ENCODE measurements at places on chromosomes 2 and 18. TPM values are rescaled to one million over a fixed set of nuclear protein-coding genes. Genes with fewer than 3 reads are reported as not detected.

GRCh38 chr2:239266779-239267287 is 134.0 kb downstream of the HDAC4 start:
- DNase-seq = no peak

DNA sequence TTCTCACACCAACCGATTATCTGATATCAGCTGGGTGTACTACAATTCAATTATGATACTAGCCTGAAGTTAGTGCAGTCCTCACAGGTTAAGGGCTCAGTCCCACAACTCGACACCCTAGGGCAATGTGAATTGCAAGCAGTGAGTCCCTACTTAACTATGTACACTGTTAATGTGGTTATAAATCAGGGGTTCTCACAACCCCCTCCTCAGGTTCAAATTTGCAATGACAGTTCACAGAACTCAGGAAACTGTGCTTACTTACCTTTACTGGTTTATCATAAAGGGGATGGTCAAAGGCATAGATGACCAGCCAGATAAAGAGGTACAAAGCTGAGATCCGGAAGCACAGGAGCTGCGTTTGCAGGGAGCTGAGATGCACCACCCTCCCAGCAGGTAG is 1379.1 kb upstream of the CDH2 start:
- no peak for DNase-seq

DNA sequence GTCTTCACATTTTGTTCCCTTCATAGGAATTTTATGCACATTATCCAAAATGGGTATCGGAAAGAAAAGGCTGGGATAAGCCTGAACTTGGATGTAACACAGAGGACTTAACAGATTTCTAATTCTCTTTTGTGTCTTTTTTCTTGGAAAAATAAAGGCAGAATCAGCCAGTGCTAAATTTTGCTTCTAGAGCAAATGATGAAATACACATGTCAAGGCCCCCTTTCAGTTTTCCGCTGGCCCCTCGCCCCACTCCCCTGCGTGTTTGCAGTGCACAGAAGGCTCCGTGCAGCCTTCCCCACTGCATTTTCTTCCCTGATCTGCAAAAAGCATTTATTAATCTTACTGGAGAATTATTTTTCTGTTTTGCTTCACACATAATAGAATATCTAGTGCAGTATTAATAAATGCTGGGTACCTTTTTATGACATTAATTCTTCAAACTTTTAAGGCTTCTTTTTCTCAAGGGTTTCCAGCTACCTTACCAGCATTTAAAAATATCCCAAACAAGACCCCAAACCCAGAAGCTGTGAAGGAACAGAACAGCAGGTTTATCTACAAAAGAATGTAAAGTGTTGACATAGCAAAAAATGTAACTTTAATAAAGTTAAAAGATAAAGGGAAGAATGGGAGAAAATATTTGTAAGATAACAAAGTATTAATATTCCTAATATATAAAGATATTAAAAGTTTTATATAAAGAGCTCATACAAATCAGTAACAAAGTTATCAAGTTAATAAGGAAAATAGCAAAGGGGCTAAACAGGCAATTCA is 81.3 kb upstream of the SPTBN1 start:
- no peak for DNase-seq

GRCh38 chr2:189267925-189268579 is 88.5 kb upstream of the COL5A2 start:
- peak; percentile 17 for DNase-seq

GRCh38 chr2:184597571-184597991 is 748 bp upstream of the ZNF804A start:
- no peak for DNase-seq

DNA sequence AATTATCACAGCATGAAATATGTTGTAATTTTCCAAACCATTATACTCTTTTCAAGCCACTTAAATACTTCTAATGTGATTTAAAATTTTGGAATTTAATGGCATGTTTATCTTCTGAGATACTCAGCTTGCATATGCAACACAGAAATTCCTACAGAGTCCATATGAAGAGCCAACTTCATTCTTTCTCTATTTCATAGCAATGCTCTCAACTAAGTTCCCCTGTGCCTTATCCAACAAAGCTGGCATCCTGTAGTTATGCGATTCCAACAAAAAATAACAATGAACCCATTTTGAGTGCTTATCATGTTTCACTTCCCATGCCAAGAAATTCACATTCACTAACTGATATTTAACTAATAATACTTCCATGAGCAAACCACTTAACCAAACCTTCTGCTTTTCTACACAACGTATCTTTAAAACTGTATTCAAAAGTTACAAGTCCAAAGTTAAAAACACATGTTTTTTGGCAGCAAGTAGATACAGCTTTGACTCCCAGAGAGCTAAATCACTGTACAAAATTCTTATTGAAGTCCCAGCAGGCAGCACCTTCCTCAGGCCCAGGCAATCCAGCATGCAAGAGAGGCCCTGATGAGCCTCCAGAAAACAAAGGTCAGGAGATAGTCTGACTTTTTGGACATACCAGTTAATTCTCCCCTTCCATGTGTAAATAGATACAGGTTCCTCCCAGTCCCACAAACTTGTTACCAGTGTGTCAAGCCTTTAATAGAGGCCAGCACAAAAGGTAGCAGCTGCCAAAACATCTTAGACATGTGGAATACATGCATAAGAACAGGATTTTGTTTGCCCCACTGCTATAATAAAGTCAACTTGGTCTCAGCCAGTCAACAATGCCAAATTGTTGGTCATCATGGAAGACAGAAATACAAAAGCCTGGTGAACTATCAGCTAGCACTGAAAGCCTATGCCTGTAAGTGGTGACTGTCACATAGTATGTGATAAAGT is 113.1 kb upstream of the WDR75 start:
- peak; percentile 20 for DNase-seq

DNA sequence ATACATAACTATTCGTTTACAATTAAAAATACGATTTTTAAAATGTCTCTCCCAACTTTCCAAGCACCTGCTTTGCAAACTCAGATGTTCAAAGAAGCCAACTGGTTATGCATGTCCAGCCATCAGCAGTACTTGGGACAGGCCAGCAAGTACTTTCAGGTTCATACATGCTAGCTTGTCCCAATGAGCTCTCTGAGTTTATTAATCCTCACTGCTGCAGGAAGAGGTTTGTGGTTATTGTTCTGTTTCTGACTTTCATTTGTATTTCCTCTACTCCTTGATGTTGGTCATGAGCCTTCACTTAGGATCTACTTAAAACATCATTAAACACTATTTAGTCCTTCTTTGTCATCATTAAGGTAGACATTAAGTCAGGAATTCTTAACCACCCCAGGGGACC is 374.1 kb downstream of the LRATD1 start:
- no peak for DNase-seq

GRCh38 chr2:102278720-102279390 is 32.5 kb upstream of the IL1RL1 start:
- DNase-seq = no peak

- no peak for DNase-seq
These were observed 1.2 kb upstream of the LBX2 start for GRCh38 chr2:74500578-74500946.

DNA sequence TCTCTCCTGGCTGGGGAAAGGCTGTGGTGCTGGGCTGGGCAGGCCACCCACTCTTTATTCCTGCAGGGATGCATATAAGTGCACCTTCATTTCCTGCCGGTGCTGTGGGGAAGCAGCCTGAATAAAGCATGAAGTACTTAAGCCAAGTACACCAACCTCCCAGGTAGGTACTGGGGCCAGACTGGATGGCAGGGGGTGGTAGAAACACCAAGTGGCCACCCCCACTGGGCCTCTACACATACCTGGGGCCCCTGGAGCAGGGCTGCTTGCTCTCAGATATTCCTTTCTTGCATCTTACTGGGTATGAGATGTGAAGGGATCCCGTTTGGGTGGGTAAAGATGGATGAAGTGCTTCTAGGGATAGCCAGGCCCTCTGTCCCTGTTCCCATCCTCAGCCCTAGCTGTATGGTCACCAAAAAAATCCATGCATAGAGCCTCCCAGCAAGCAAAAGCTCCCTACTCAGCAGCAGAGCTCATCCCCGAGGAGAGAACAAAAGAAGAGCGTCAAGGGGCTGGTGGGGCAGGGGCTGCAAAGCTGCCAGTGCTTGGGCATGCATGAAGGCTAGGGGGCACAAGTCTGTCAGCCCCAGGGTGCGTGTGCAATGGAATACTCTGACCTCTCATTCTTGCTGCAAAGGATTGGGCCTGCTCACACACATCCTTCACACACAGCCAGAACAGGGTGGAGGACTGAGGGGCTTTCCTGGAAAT is 22.0 kb downstream of the CCT7 start:
- DNase-seq = no peak

- DNase-seq = no peak
These were observed 312.3 kb upstream of the LRRTM4 start for GRCh38 chr2:77834360-77835002.

DNA sequence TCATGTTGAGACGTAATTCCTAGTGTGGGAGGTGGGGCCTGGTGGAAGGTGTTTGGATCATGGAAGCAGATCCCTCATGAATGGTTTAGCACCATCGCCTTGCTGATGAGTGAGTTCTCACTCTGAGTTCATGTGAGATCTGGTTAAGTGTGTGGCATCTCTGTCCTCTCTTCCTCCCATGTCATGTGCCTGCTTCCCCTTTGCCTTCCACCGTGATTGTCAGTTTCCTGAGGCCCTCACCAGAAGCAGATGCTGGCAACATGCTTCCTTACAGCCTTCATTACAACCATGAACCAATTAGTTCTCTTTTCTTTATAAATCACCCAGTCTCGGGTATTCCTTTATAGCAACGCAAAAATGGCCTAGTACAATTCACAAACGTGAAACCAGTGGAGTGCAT is 14.6 kb upstream of the MCM6 start:
- no peak for DNase-seq

DNA sequence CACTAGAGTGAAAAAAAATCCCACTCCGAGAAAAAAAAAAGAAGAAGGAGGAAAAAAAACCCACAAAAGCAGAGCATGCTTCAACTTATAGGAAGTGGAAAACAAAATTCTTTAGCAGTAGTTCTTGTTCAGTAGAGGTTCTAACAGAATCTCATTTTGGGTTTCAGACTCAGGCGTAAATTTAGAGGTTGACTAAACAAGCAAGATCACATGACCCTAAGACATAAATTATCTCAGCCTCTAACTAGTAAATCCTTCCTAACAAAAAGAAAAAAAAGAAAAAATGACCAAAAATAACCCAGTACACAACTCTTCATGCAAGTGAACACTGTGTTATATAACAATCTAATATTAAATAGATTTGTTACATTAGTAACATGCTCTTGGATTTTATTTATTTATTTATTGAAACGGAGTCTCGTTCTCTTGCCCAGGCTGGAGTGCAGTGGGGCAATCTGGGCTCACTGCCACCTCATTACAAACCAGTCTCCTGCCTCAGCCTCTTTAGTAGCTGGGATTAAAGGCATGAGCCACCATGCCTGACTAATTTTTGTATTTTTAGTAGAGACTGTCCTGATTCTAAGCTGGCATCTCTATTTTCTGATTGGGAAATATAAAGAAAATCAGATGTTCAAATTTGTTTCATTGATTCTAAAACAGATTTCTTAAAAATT is 35.4 kb downstream of the PPP4R3B start:
- no peak for DNase-seq

GRCh38 chr2:84970210-84970867 is 622 bp upstream of the KCMF1 start:
- DNase-seq = peak; percentile 52

GRCh38 chr2:68386365-68386764 is 21.3 kb downstream of the PLEK start:
- DNase-seq = no peak

- DNase-seq = no peak
These were observed 38.9 kb downstream of the SRD5A2 start for GRCh38 chr2:31541853-31542252.

GRCh38 chr18:30713299-30713698 is 329.2 kb downstream of the DSC3 start:
- peak; percentile 8 for DNase-seq

DNA sequence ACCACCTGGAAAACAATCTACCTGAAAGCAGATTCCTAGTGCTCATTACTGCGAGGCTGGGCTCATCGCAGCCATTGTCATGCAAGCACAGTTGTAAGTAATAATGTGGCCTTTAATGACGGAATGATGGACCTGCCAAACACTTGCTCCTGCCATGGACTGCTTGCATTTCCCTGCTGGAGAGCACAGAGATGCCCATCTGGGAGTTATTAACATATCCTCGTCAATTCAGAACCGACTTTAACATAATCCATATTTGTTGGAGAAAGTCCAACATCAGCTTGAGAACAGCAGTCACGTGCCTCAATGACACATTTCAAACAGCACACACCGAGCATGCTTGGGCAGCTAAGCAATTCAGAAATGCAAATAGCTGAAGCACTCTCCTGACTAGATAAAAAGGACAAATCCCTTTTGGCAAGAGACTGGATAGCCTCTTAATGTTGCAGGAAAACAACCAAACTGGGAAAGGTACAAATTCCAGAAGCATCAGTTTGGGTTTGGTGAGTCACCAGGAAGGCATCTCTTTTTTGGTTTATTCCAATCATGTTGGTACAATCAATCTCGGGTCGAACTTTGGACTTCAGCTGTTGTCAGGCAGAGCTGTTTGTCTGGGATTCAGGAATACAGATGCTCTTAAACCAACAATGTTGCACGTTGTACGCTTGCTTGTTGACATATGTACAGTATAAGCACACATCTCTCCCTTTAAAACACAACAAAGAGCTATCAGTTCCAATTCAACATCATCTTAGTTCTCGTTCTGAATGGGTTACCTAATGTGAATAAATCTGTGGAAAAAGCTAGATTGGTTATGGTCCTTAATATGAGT is 395.8 kb downstream of the LNPK start:
- no peak for DNase-seq

- peak; percentile 44 for DNase-seq
These were observed 121.1 kb upstream of the KLHL14 start for GRCh38 chr18:32893915-32894314.

- peak; percentile 83 for DNase-seq
These were observed 18.8 kb downstream of the KCNIP3 start for GRCh38 chr2:95315801-95316411.

DNA sequence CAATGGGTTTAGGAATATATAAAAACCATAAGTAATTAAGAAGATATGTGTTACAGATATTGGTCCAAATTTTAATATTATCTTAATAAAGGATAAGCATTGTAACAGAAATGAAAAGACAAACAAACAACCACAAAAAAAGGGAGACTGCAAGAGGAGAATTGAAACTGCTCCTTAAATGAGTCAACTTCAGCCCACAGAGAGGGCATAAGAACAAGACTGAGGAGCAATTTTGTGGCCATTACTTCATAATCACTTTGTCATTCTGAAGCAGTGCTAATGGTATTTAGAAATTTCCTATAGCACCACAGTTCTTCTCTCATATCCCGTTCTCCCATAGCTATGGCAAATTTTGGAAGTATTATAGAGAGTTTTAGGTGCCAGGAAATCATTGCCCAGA is 193.2 kb upstream of the HNMT start:
- no peak for DNase-seq

- no peak for DNase-seq
These were observed 463.1 kb upstream of the HS6ST1 start for GRCh38 chr2:128781585-128782385.

GRCh38 chr2:132804051-132804450 is 134.0 kb upstream of the LYPD1 start:
- DNase-seq = peak; percentile 85

GRCh38 chr2:158717366-158718195 is 77.5 kb upstream of the DAPL1 start:
- DNase-seq = no peak

SERPINB4 gene
- not detected for total RNA-seq

ATP6V1C2 gene
- not detected for total RNA-seq

SNORC gene
- total RNA-seq = 0.84 TPM

C2orf80 gene
- not detected for total RNA-seq

ACMSD gene
- total RNA-seq = not detected

ASTL gene
- total RNA-seq = not detected

KCNE4 gene
- not detected for total RNA-seq

GLB1L gene
- 8.4 TPM for total RNA-seq

SH2D6 gene
- total RNA-seq = 0.26 TPM
